ENCODE measurements at places on chromosomes 2 and 18.

- no peak for DNase-seq
These were observed 11.0 kb downstream of the CCBE1 start for GRCh38 chr18:59686260-59686659.

- no peak for DNase-seq
These were observed 25.5 kb downstream of the CENPO start for GRCh38 chr2:24818721-24819167.

- no peak for DNase-seq
These were observed 177.4 kb downstream of the PARD3B start for GRCh38 chr2:204722691-204723090.

DNA sequence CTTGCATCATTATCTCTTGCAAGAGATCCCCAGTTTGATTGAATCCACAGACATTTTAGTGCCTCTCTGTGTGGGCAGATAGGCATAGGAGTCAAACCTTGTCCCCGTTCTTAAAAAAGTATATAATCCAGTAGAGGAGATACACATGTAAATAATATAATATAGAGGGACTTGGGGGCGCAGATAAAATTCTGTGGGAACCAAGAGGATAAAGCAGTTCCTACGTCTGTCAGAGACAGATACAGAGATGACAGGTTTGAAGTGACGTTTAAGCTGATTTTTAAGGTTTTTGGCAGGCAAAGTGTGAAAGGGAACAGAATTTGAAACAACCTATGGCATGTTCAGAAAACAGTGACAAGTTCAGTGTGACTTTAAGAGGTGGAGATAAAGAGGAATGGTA lies 63.1 kb downstream of the CAB39 start:
- DNase-seq, result no peak
